Posterior vena cava (tissue), 2 donors: ENCODE measurements at places on chromosomes 16 and 17.

DNA sequence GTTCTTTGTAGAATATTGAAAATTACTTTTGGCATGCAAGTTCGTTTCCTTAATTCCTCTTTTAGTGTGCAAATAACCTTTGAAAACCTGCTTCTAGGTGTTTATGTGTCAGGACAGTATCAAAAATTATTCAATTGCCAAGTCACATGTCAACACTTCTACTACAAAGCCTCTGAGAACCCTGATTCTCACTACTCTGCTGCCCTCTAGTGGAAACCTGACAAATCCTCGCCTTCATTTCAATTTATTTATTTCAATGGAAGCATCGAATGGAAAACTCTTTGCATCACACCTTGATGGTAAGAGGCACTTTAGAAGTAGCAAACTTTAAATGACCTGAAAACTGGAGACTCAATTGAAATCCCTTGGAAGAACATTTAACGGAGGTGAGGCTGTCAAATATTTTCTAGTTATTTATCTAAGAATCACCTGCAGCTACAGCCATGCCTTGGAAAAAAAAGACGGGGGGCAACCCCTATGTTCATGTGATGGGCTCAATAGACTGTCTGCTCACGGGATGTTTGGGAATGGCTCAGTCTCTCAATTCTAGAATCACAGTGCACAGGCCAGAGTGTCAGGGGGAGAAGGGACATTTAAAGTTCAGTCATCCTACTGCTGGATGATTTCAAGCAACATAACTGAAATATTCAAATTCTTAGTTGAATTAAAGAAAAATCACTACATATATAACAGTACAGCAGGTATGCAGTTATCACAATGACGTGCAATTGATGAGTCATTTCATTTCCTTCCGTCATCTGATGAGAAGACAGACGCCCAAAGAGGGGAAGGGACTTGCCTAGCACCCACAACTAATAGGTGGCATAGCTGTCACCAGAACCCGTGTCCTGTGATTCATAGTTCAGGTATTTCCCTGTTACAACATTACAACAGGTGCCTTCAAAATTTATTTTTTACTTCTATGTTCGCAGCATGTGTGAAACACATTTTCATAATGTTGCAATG is 563.9 kb downstream of the TOX3 start:
- no peak for DNase-seq

DNA sequence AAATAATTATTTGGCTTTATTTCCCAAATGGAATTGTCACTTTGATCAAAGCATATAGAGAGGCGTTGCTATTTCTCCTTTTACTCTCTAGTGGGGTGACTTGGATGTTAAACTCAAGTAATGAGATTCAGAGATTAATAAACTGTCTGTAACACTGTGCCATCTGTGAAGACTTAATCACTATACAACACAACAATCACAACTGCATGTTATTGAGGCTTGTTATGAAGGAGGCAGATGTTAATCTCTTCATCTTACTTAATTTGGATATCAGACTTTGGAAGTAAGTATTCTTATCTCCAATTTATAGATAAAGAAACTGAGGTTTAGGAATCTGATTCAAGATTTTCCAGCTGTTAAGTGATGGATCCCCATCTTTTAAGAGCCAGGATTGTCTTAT is 132.5 kb downstream of the CNTNAP4 start:
- no peak for DNase-seq

DNA sequence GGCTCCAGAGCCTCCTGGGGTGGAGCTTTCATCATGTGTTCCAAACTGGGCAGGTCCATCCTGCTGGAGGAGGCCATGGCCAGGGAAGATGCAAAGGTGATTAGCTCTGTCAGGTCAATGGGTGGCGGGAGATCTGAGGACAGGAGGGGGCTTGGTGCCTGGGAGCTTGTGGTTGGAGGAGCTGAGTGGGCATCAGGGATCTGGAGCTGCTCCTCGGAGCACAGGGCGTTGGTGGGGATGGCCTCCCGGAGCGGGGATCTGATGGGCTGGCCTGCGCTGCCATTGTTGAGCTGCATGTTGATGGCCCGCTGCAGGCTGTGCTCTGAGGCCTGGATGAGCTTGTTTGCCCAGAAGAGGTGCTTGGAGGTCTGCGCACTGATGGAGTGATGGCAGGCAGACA is 6.5 kb downstream of the SPATA32 start:
- DNase-seq, result no peak

DNA sequence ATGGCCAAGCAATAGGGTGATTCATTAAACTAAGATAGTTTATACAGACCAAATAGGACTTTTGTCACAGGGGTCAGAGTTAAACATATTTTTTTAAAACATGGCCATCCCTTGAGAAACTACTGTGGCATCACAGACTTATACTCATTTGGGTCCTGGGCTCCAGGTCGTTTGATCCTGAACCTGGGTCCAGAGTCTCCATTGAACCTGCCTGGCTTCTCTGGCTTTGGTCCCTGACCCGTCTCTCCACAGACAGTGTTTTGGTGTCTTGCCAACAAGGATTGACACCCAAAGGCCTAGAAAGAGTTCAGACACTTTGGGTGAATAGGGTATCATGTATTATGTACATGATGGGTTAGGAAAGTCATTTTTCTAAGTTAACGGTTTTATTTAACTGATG is 236.7 kb downstream of the PHKB start:
- no peak for DNase-seq

GRCh38 chr16:1067629-1068028 is 4.9 kb upstream of the SSTR5 start:
- DNase-seq, result no peak

GRCh38 chr17:57464191-57464864 is 208.0 kb downstream of the MSI2 start:
- DNase-seq, result no peak

DNA sequence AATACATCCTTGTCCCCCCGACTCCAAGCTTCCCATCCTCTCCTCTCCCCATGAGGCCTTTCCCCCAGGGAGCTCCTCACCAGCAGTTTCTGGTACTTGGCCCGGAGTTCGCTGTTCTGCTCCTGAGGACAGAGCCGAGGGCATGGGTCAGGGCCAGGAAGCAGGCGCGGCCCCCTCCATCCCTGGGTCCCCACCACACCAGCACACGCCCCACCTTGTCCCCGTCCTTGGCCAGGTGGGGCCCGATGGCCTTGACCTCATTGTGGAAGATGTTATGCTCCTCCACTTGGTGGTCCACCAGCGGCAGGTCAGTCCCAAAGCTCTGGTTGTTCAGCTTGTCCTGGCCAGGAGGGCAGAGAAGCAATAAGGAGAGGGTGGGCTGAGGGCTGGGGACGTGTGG is 36.2 kb downstream of the PPL start:
- DNase-seq, result no peak

DNA sequence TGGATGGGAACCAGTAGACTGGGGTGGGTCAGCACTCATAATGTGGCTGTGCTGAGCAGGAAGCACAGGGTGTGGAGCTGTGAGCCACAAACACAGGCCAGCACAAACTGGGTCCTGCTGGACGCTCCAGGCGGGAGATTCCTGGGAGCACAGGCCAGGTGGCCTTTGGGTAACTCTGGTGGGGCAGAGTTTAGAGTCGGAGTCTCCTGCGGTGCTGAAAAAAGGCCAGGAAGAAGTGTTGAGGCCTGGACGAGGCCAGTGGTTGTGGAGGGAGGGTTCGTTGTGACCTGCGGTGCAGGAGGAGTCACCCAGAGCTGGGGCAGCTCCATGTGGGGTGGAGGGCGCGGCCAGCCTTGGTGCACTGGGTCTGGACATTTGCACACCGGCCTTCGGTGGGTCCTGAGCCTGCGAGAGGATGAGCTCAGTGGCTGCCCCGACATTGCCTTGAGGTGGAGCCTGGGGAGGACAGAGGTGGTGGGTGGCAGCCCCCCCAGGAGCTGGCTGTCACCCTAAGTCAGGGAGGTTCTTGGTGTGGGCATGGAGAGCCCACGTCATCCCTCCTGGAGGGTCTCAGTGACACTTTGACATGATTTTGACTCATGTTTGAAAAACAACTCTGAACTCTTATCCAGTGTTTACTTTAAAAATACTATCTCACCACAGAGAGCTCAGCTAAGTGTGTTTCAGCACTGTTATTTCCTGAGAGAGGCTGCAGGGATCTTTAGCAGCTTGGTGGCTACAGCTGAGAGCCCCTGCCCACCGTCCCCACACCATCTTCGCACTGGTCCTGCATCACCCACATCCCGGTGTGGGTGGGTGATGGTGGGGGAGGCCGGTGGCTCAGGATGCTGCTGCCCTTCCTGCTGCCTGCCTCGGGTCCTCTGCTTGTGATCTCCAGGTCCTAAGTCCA is 98.7 kb downstream of the NPIPB11 start:
- DNase-seq, result no peak

DNA sequence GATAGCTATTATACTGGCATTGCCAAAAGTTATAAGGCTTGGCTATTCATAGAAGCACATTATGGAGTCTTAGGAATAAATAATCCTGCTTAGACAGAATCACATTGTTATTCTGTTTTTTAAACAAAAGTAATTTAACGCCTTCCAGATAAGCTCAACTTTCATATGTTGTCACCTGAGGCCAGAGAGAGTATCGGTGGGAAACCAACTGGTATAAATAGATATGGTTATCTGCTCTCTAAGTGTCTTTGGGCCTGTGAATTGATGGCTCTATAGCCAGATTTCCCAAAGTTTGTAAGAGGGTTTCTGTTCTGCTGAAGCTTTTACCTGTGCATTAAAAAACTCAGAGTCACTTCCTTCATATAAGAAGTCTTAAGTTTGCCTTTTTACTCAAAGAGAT is 1449.4 kb downstream of the CDH11 start:
- no peak for DNase-seq

DNA sequence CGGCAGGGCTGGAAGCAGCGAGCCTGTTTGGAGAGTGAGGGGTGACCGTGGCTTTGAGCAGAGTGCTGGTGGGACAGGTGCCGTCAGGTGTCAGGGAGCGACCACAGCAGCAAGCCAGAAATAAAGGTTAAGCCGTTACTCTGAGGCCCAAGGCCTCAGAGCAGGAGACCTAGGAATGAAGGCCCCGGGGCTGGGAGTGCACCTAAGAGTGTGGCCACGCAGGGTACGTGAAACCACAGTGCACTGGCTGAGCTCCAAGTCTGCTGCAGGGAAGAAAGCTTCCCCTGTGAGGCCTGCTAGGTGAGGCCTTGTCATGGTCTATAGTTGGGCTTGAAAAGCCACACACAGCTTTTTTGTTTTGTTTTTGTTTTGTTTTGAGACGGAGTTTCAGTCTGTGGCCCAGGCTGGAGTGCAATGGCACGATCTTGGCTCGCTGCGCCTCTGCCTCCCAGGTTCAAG is 8.7 kb downstream of the CLUAP1 start:
- DNase-seq, result peak; percentile 64

DNA sequence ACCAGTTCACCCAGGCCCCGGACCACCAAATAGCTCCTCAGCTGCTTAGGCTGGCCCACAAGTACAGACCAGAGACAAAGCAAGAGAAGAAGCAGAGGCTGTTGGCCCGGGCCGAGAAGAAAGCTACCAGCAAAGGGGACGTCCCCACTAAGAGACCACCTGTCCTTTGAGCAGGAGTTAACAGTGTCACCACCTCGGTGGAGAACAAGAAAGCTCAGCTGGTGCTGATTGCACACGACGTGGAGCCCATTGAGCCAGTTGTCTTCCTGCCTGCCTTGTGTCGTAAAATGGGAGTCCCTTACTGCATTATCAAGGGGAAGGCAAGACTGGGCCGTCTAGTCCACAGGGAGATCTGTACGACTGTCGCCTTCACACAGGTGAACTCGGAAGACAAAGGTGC is 15.4 kb downstream of the FOXF1 start:
- peak; percentile 68 for DNase-seq

DNA sequence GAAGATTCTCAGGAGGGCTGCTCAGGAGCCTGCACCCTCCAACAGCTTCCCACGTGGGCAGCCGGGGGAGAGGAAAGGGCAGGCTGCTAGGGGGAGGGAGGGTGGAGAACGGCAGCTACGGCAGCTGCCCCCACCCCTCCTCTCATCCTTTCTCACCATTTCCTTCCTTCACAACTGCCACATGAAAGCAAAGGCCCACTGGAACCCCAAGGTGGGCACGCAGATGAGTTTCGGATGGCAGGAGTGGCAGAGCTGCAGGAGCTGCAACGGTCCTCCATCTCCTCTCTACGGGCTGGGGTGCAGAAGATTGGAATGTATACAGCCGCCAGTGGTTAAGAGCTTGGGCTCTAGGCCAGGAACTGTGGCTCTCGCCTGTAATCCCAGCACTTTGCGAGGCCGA is 77.7 kb downstream of the GAS7 start:
- peak; percentile 64 for DNase-seq

DNA sequence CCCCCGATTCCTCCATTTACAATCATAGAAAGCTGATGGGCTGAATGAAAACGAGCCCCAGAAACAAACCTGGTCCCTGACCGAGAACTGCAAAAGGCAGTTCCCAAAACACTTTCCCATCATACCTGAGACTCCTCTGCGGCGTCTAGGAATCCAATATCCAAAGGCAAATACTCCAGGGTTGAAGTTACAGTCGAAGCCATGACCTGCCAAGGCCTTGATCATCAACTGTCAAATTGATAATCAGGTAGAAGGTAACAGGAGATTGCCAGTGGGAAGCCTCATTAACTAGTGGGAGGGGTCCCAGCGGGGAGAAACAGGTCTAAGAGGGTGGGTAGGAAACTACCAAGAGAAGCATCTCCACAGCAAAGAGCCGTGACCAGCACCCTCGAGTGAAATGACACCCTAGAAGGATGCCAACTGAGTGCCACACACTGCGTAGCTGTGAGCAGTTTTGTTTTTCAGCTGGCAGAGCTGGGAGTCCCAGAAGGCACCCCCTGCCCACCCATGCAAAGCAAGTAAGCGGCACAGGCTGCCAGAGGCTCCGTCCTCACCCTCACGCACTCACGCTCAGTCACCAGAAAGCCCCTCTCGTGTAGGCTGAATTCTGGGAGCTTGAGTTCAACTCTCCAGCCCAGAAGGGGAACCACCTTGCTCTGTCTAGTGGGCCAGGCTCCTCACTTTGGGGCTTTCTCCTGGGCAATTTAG is 146.1 kb downstream of the GAS7 start:
- peak; percentile 58 for DNase-seq

DNA sequence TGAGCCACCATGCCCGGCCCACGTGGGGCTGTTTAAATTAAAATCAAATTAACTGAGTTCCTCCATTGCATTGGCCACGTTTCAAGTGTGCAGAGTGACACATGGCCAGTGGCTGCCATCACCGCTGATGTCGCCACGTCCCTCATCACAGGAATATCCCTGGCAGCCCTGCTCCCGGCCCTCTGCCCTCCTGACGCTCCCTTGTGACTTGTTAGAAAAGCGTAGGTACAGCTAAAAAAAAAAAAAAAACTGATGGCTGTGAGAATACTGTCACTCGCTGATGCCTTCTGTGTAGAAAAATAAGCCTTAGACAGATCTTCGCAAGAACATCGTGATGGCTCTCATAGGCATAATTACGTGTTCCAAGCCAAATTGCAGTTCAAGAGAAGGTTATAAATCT is 21.7 kb downstream of the CARHSP1 start:
- peak; percentile 48 for DNase-seq

DNA sequence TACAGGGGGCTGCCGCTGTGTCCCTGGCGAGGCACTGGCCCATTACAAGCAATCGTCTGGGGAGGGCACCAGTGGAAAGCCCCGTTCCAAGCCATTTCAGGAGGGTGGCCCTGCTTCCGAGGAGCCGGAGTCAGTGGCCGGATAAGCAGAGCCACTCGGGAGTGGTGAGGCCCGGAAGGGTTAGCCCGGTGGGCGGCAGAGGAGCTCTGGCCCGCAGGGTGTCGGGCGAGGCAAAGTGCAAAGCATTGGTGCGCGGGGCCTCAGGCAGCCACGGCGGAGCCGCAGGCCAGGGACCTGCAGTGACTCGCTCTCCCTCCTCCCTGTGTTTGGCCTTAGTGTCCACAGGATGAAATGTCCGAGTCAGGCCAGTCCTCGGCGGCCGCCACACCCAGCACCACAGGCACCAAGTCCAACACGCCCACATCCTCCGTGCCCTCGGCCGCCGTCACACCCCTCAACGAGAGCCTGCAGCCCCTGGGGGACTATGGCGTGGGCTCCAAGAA is 24.6 kb downstream of the NME3 start:
- DNase-seq, result no peak

- no peak for DNase-seq
These were observed 25.6 kb downstream of the MSI2 start for GRCh38 chr17:57281887-57282286.
